ENCODE measurements at places on chromosomes 13 and 19.

GRCh38 chr19:7391218-7391670 lies 42.5 kb downstream of the ARHGEF18 start:
- DNase-seq = no peak

GRCh38 chr13:39580881-39581575 lies 22.0 kb downstream of the LHFPL6 start:
- DNase-seq = no peak

DNA sequence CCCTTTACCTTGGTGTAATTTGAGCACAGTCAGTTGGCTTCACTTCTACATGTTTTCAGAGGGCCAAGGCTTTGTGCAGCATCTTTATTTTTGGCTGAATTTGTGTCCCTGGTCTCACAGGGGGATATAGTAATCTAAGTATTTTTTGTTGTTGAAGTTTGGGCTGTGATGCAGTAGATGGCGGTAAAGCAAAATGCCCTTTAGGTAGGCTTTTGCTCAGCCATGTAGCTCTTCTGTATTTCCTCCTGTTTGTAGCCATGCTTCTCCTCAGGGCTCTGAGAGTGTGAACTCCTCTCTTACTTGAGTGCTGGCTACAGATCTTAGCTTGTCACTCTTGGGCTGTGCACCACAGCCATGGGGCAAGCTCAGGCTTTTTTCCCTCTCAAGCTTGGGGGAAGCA lies 328.6 kb downstream of the SLITRK5 start:
- no peak for DNase-seq

DNA sequence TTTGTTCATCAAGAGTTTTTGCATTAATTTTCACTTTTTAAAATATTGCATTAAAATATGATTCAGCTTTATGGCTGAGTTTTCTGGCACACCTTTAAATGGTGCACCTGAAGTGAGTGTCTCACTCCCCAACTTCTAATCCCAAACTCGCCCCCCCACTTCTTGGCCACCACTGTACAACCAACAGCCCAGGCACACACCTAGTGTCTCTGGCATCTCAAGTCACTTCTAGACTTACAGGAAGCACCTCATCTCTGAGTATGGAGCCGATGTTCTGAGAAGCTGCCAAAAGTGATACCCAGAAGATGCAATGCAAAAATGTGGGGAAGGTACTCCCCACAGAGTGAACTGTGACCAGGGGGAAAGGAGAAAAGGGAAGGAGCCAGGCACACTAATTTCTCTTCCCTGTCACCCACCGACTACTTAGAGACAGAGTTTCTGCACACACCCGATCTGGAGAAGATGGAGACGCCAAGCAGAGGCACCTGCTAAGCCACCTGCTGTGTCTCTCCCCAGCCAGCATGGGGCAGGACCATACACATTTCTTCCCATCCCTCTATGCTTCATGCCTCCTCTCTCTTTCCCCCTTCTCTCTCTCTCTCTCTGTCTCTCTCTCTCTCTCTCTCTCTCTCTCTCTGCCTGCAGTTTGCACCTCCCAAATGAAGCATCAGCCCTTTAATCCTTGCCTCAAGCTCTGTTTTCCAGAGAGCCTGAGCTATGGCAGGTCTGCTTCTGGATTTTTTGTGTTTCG lies 155.3 kb upstream of the ZNF507 start:
- no peak for DNase-seq

GRCh38 chr19:16654140-16654539 lies 5.8 kb downstream of the SMIM7 start:
- DNase-seq = no peak

DNA sequence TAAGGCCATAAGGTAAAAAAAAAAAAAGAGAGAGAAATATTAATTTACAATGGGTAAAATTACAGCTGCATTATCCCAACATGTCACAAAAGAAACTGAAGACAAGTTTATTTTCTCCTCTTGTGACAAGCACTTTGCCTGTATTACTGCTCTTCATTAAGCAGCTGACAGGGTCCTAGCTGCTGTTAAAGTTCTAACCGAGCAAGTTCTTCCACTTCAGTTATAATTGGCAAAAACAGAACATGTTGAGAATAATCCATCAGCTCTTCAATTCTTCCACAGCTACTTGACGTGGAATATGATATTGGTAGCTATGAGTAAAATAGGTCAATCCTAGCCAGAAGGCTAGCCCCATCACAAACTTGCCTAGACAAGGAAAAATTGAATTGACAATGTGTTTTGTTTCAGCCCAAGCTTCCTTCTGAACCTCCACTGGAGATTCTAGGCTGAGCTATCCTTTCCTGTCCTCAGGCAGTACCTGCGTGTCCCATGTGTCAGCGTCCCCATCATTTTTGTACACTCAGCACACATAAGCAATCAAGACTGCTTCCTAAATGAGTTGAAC lies 32.2 kb upstream of the DOCK9 start:
- no peak for DNase-seq

DNA sequence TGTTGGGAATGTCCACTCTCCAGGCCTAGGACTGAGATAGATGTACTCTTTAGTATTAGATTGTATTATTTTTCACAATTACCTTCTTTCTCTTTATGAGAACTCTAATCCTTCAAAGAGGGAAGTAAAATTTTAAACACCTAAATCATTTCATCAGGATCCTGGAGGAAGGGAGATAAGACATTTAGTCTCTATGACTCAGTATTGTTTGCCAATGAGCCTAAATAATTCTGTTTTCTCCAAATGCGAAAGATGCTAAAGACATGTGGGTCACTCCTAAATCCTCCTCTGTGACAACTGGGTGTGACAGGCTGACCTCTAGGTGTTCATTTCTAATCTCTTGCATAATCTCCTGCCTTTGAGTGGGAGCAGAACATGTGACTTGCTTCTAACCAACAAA lies 1736.6 kb upstream of the MIR17HG start:
- no peak for DNase-seq

GRCh38 chr19:49417088-49417487 lies 6.2 kb downstream of the PTH2 start:
- DNase-seq = no peak

DNA sequence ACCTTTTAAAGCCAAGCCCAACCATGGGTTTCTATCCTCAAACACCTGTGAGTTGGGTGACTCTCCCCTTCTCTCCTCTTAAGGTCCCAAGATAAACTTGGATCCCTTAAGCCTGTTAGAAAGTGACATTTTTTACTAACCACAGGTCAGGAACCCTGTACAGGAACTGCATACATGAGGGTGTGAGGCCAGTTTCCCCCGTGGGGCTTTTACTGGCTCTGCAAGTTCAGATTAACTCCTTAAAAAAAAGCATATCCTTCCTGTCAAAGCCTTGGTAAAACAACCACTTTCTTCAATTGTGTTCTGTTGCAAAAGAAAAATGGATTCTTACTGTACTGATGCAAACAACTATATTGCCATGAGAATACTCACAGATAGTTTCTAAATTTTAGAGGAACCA lies 2638.7 kb upstream of the PCDH20 start:
- no peak for DNase-seq

- DNase-seq = no peak
These were observed 58.1 kb downstream of the KCNRG start for GRCh38 chr13:50073340-50073739.

- DNase-seq = no peak
These were observed 7.9 kb upstream of the GGACT start for GRCh38 chr13:100596516-100596915.

DNA sequence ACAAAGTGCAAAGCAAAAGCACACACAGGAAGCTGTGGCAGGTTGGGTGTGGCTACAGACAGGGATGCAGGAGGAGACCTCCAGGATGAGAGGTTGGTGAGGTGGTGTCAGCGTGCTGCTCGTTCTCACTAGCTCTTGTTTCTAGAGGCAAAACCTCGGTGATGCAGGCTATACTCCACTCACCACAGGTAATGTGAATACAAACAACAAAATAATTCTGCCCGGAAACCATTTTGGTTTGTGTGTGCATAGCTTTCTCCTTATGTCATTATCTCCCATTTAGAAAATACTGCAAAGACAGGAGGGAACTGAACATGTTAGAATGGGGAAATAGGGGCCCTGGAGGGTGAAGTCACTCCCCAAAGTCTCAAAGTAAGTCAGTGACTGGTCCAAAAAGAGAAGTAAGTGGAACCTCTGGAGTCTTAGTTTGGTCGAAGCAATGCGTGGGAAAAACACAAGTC lies 9.4 kb downstream of the LCP1 start:
- DNase-seq = no peak

DNA sequence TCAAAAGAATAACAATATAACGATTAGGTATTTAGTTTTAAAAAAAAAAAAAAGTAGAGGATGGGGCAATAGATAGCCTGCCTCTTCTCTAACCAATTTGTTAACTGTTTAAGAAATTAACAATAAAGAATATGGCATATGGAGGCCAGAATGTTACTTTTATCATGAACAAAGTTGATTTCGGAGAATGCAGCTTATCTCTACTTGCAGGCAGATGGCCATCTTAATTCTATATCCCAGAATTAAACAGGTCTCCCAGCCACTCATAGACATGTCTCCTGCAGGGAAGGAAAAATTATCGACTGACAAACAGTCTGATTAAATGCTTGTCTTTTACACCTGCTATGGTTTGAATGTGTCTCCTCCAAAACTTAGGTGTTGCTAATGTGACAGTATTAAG lies 96.6 kb downstream of the SLC25A15 start:
- DNase-seq = no peak

GRCh38 chr19:7137120-7137519 lies 67.6 kb downstream of the ZNF557 start:
- no peak for DNase-seq

GRCh38 chr13:75372923-75373841 lies 108.8 kb downstream of the TBC1D4 start:
- DNase-seq = no peak

- no peak for DNase-seq
These were observed 65.6 kb downstream of the ARHGAP35 start for GRCh38 chr19:46926170-46927071.

DNA sequence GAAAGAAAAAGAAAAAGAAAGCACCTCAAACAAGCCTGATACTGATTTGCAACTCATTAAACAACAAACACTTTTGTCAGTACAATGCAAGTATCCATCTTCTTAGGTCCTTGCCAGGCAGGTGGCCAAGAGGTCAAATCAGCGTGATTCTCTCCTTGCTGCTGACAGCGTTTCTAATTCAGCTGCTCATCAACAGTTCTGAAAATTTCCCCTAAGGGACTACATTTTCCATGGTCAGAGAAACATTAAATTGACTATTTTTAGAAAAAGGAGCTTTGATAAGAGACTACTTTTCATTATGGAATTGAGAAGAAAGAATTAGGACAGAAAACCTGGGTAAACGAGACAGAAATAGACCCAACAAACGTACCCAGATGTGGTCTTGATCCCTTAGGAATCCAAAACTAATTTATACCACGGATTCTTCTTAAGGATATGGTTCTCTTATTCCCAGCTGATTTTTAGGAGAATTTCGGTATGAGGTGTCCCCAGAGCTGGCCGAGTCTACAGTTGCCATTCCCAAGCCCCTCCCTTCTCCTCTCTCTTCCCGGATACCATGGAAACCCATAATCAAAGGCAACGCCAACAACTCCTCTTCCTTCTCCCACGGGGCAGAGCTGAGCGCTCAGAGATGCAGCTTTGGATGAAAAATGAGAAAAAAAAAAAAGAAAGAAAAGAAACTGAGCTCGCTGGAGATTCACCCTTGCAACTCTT lies 29.5 kb upstream of the CEBPG start:
- no peak for DNase-seq

GRCh38 chr19:3780786-3781304 lies 5.3 kb downstream of the MATK start:
- DNase-seq = no peak

DNA sequence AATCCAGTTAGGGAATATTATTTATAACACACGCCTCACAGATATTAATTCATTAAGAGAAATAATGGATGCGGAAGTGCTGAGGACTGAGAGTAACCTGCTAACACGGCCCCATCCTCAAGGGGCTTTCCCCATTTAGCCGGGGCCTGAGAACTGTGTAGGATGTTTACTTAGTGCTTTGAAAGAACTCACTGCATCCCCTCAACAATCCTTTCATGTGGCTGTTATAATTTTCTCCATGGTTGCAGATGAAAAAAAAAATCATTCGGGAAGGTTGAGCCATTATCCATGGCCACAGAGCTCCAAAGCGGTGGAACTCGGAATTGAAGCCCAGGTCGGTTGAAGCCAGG lies 98.2 kb downstream of the ING1 start:
- no peak for DNase-seq

DNA sequence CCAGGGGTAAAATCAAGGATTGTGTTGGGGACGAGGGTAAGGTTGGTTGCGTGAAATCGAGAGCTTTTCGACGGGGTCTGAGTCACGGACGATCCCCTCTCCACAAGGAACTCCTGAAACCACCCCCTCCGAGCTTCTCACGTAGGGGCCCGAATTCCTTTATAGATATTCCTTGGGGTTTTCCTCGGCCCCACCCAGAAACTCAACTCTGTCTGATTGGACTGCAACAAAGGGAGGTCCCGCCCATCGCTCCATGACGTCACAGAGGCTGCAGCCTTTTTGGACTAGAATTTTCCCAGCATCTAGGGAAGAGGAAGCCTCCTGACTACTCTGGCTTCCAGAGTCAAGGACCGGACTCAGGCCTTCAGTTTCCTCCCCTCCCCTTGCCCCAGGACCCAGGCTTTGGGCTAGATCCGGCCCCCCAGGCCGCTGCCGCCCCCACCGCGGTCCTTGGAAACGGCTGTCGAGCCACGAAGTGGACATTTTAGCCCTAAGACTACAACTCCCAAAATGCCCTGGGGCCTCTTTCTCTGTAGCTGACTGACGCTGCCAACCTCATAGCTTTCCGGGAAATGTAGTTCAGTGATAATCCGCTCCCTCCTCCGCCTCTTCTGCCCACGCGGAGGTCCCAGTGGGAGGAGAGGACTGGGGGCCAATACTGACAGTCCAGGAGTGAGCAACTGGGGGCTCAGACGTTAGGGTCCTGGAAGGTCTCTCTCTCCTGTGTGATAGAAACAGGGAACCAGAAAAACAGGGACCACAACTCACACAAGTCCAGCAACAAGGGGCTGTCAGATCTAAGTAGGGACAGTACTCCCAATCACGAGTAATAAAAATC lies at the start of gene IZUMO1:
IZUMO1 (minus strand) TSS at position 172 of the 838 bp plus-strand sequence. CDS start 1,050 bp downstream, outside the sequence.
- DNase-seq = no peak

DNA sequence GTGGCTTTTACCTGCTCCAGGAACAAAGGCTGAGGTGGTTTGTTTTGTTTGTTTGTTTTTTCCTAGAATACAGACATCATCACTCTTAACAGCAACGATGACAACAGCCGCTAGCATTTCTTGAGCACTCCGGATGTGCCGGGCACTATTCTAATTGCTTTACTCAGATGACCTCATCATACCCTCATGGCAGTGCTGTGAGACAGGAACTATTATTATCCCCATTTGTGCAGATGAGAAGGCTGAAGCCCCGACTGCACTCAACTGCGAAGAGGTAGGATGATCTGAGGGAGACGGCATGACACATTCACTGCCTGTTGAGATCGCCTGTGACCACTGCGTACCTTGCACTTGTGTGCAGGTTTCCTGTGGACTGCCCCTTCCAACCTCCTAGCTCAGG lies 66.5 kb downstream of the CCDC70 start:
- no peak for DNase-seq

DNA sequence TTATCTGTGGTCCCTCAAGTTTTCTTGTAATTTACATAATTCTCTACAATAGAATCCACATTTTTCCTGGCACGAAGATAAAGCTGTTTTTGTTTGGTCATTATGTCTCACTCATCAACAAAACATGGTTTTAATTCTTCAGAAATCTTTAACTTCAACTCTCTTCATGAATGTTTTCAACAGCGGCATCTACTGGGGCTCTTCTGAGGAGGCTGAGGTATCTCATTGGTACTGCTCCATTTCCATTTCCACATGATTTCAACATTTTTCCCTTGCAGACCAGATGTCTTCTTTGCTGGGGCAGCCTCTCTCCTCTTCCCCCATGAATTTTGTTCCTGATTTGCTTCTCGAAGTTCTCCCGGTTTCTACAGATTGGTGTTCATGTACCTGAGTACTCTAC lies 5.8 kb upstream of the KBTBD7 start:
- DNase-seq = no peak

All from right renal pelvis (tissue), 4 donors.